Caudate nucleus (tissue), 63 donors: ENCODE measurements at places on chromosomes 5 and 9.

- DNase-seq: no peak
These were observed 38.9 kb upstream of the EGFL7 start for GRCh38 chr9:136623842-136624183.

GRCh38 chr5:168365581-168366081 lies 74.2 kb downstream of the WWC1 start:
- no peak for DNase-seq

DNA sequence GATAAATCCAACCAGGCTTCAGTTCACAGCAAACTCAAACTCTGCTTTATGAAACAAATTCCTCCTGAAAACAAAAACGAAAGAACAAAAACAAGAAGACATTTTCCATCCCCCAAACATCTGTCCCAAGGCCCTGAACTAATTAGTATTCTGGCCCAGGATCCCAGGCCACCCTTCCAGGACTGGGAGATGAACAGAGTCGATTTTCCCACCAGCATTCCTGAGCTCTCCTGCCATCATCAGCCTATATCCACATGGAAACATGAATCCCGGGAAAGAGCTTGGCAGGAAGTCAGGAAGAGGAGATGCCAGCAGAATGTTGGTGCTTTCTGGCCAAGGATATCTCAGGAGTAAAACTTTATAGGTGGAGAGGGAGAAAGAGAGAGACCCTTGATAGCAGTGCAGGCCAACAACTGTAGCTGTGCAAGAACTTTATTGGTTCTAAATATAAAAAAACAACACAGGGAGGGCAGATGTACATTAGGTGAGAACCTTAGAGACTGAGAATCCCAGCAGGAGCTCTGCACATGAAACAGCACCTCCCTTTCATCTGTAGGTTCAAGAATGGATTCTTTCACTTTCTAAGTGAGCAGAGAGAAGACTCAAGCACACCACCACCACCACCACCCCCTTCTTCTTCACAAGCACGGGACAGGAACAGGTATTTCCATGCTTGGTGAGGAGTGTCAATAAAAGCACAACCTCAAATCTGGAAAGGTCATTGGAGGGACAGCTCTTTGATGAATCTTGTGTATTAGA lies 190.7 kb upstream of the TAS2R1 start:
- no peak for DNase-seq

- DNase-seq: no peak
These were observed 264.8 kb upstream of the TRIM32 start for GRCh38 chr9:116422119-116422979.

DNA sequence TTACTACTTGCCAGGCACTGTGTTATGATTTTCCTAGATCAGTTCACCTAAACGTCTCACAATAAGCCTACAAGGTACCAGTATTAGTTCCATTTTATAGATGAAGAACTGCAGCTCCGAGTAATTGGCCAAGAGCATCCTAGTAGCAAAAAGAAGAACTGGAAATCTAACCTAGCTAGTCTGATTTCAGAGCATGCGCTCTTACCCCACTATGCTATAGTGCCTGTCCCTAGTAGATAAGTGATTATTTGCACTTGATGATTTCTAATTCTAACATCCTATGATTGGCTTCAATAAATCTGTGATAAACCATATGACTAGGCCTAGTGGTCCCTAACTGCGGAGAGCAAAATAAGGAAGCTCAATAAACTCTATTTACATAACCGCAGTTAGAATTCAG lies 7.1 kb upstream of the PLAC8L1 start:
- DNase-seq: no peak

- no peak for DNase-seq
These were observed 202.8 kb downstream of the CWC27 start for GRCh38 chr5:64971513-64971912.

DNA sequence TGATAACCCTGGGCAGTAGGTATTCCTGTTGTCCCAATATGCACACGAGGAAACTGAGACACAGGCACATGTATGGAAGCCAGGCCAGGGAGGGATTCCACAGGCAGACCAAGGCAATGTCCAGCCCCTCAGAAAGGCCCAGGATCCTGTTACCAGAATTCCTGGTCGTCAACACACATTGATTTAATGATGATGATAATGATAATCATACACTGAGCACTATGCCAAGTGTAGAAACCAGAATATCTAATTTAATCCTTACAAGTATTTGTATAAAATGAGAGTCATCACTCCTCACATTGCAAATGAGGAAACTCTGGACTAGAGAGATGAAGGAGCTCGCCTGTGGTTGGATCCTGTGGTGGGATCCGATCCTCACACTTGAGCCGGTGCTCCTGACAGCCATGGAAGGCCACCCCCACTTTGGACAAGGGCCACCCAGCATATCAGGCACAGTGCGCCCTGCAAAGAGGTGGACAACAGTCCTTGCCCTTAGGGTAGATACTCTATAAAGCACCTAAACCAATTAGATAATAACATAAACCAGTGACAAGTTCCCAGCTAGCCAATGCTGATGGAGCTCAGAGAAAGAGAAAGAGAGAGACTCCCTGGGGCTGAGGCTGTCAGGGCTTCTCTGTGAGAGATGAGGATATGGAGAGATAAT lies 185.3 kb downstream of the SLIT3 start:
- no peak for DNase-seq

DNA sequence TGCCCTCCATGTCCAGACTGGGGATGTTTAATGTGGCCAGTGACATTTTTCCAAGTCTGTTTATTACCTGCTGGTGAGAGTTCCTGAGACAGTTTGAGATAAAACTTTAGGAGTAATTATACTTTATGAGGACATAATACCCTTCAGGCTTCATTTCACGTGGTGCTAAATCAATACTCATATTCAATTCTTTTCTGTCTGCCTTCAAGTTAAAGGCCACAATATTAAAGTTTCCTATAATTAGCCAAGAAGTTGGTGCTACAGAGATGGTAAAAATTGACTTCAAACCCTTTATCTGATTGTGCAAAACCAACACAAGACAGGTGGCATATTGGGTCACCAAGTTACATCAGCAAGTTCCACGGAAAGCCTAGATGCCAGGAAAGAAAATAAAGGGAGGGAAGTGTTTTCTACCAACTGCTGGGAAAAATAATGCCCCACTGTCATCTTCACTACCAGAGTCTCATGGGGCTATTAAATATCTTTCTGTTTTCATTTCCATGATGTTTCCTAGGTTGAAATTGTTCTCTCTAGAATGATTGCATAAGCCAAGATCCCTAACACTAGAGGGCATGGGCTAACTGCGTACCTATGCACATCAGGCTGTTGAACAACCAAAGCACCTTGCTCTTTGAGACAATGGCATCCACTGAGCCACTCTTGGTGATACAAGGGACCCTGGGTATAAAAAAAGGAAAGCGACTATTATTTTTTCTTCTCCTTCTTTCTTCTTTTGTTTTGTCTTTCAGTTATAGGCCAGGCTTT lies 68.7 kb downstream of the INSYN2B start:
- DNase-seq: no peak

GRCh38 chr5:9140711-9141110 lies 405.2 kb downstream of the SEMA5A start:
- no peak for DNase-seq

DNA sequence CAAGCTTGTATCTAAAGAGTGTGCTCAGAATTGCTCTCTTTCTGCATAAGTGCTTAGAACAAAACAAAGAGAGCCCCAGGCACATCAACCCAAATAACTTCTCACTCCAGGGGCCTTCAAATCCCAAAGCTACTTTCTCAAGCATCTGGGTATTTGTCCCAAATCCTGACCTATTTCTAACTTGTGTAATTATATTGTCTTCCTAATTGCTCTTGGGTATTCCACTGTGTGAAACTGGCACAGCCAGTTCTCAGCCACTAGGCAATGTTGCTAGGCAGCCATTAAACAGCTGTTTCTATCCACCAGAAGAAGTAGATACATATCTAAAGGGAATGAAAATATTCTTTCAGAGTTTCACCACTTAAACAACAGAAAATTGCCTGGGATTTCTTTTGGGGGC lies 198.8 kb downstream of the PRELID2 start:
- DNase-seq: no peak

DNA sequence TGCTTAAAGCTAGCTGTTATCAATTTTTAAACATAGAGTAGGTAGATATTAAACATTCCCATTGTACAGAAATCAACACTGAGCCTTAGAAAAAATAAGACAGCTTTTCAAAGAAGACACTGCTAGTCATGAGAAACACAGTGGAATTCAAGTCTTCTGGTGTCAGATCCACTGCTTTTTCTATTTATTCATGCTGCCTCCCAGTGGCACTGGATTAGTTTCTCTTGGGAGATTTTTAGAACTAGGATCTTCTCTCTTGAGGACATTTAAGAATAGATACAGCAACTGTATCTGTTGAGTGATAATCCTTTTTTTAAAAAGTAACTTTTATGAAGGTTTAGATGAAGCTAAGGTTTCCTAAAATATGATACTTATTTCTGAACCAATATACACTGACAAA lies 1635.4 kb upstream of the C9orf72 start:
- DNase-seq: no peak

- DNase-seq: no peak
These were observed 199.7 kb downstream of the GLIS3 start for GRCh38 chr9:4099976-4100735.

DNA sequence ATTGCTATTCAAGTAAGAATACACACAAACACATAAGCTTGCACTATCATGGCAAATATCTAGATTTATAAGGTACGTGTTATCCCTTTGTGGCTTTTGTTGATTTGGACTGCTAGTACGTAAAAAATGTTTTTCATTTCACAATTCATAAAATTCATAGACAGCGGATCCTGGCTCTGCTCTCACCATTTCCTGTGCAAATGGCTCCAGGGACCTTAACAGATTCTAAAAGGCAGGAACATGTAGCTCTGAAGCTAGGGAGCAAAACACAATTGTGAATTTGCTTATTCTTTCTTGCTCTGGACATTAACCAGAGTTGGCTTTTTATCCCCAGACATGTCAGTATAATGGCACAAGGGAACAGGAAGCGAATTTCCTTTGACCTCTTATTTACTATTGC lies 1019.9 kb upstream of the WWC1 start:
- DNase-seq: no peak

- no peak for DNase-seq
These were observed 2350.9 kb upstream of the WWC1 start for GRCh38 chr5:165940541-165940940.

DNA sequence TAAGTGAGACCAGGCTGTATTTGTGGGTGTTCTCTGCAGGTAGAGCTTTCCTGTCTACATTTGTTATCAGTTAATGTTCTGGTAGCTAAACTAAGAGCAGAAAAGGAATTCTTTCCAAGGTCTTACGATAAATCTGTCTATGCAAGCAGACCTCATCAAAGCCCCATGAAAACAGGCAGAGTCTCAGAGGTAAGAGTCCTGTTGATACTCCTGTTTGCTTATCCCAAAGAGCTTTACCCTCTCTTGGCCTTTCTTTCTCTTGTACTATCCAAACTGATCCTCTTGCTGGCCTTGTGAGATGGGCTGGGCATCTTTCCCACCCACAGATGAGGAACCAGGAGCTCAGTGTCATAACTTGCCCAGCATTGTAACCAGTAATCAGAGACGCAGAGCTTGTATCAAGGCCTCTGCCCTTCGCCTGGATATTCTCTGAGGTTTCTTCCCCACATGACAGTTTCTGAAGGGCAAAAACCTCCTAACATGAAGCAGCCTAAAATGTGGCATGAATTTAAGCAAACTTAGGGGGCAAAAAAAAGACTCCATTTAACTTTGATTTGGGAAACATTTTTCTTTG lies 33.5 kb downstream of the PRKACG start:
- DNase-seq: no peak

GRCh38 chr5:63805151-63805550 lies 157.1 kb downstream of the HTR1A start:
- no peak for DNase-seq

DNA sequence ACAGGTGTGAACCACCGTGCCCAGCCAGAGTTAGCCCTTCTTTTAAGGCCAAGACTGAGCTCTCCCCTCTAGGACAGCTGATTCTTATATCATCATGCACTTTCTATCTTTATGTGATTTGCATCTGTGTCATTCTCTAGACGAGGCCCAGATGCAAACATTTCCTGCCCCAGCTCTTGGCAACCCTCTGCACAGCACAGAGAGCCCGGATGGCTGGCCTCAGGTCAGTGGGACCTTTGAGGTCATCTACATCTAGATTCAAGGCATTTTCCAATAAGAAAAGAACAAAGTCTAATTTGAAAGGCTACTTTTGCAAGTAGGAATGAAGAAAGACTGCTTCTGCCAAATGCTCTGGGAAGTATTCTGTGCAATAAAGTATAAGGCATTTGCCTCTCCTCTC lies 109.0 kb upstream of the DAB2 start:
- DNase-seq: no peak

GRCh38 chr5:67897980-67898379 lies 317.6 kb upstream of the PIK3R1 start:
- no peak for DNase-seq

- no peak for DNase-seq
These were observed 23.8 kb downstream of the HSDL2 start for GRCh38 chr9:112403614-112404201.

GRCh38 chr9:117757561-117758190 lies 53.5 kb downstream of the TLR4 start:
- DNase-seq: no peak

DNA sequence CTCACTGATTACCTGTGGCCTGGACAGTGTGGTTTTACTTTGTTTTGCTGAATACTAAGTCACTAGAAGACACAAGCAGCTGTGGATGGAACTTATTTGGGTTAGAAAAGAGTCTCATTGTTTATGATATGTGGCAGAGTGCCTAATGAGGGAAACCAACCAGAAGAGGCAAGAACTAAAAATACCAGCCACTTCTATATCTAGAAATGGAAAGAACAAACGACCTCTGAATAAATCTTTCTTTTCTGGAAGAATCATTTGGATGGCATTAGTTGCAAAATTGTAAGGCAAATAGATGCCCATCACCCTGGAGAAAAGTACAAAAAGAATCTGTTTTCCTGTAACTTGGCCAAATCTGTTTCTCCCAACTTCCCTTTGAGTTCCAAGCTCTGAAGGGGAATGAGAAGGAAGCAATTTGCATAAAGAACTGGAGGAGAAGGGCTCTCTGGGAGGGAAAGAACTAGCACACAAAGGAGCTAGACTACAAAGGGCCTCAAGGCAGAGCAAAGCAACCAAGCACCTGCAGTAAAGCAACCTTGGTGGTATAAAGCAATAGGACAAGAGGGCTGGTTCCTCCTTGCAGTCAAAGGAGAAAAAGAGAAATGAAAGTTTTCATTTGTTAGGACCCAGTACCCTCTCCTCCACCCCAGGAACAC lies 455.4 kb downstream of the CAAP1 start:
- DNase-seq: no peak

DNA sequence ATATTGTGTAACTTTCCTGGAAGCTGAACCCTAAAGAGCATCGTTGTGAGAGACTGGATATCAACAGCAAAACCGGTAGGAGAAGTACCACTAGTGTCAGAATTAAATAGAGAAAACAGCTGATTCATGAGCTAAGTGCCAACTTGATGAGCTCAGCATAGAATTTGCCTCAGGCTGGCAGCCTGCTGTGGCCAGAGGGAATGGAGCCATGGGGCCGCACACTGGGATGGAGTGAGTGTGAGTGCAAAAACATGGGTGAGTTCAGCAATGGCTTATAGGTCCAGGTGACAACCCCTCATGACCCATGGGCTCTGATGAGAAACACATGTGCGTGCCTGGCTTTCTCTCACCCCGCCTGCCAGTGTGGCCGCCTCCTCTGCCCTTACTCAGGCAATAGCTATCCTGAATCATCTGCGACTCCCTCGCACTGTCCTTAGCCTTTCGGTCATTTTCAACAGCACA lies 25.4 kb downstream of the ADAMTS16 start:
- no peak for DNase-seq

- DNase-seq: no peak
These were observed 8.7 kb upstream of the NDUFB6 start for GRCh38 chr9:32581512-32582143.
